Activated naive CD4-positive, alpha-beta T cell (primary cell): ENCODE measurements at places on chromosomes 6 and 20.

DNA sequence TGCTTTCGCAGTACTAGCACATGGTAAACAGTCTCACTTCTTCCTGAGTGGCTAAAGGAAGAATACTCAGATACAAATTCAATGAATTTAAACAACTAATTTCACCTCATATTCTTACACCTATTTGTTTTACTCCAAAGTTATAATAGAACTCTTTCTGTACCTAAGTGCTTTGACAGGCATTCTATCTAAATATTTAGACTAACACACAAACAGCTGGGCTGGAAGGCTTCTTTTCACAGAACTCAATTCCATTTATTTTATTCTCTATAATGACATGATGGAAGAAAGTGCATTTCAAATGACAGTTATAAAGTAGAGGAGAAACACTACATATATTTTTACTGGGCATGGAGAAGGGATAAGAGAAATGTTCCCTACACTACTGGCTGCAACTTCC, 384.9 kb upstream of the SPTLC3 start:
- DNase-seq = no peak

GRCh38 chr6:154229786-154230185, 126.8 kb downstream of the IPCEF1 start:
- no peak for DNase-seq

GRCh38 chr6:10559522-10560152, 38.5 kb downstream of the GCNT2 start:
- no peak for DNase-seq

DNA sequence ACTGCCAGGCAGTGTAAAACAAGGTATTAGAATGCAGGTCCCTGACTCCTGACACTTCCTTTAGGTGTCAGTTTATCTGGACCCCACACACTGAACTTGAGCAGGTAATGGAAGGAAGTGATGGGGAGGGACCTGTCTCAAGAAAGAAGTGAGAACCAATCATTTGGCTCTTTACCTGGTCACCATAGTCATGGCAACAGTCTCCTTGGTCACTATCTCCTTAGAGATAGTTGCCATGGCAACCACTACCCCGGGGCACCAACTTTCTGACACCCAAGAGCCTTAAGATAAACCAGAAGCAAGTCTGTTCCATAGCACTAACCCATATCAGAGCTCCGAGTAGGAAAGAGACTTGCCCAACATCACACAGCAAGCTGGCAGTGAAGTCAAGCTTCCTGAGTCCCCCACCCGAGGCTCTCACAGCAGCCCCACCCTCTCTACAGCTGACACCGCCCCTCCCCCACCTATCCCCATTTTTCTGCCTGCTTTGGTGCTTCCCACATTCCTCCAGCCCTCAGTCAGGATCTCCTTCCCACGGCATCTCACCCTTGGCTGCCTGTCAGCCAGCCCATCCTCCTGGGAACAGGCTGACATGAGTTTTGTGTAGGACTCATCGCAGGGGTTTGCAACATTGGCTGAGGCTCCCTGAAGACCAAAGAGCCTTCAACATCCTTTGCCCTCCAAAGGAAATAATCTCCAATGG, 16.3 kb upstream of the HM13 start:
- DNase-seq = no peak

DNA sequence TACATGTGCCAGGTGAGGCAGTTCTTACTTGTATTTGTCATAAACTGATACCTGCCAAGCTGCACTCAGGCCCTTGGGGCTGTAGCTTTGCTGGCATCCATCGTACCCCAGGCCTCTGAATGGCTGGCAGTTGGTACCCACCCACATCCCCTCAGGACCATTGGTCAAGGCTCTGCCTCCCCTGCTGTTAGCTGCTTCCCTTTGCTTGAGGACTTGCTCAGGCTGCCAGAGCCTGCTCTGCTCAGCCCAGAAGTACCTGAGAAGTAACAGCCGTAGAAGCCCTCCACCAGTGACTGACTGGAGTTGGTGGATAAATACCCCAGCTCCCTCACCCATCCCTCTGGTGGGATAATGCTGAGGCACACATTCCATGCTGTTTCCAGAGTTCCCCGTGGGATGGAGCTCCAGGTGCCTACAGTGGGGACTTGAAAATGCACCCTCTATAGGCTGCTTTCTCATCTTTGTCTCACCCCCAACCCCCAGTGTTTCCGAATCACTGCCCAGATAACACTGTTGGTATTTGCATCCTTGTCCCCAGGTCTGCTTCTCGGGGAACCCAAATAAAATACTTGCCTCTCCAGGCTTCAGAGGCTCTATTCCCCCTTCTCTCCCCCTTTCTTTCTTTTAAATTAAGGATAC, 7.3 kb downstream of the EBF4 start:
- no peak for DNase-seq

GRCh38 chr6:98828211-98828788, 6.1 kb upstream of the POU3F2 start:
- DNase-seq = no peak

GRCh38 chr20:56504373-56505005, 20.1 kb upstream of the FAM209A start:
- DNase-seq = no peak

DNA sequence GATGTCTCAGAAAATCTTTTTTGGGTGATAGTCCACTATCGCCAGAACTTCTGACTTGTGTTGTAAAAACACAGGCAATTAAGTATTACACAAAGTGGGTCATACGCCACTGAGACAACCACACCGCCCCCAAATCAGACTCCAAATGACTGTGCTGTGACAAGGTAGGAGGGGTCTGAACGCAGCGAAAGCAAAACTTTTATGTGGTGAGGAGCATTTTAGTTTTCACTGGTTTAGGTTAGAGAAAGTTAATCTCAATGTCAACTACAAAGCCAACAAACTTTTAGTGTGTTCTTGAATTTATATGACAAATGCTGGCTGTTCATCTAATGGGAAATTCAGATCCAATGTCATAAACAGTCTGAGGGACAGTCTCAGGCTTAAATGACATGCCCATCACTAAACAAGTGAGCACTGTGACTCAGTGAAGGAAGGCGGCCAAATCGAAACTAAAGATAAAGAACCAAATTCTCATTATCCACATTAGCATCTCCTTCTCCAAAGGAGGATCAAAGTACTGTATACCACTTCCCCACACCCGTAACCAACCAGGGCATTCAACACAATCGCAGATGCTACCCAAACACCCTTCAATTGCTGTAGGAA, 186.7 kb downstream of the GJA10 start:
- DNase-seq = peak; percentile 42

- no peak for DNase-seq
These were observed 1.4 kb upstream of the SCRT2 start for GRCh38 chr20:676967-677366.

- DNase-seq = no peak
These were observed 29.3 kb upstream of the SLC23A2 start for GRCh38 chr20:5030348-5031205.

- no peak for DNase-seq
These were observed 131.6 kb upstream of the SOX4 start for GRCh38 chr6:21461844-21462518.

DNA sequence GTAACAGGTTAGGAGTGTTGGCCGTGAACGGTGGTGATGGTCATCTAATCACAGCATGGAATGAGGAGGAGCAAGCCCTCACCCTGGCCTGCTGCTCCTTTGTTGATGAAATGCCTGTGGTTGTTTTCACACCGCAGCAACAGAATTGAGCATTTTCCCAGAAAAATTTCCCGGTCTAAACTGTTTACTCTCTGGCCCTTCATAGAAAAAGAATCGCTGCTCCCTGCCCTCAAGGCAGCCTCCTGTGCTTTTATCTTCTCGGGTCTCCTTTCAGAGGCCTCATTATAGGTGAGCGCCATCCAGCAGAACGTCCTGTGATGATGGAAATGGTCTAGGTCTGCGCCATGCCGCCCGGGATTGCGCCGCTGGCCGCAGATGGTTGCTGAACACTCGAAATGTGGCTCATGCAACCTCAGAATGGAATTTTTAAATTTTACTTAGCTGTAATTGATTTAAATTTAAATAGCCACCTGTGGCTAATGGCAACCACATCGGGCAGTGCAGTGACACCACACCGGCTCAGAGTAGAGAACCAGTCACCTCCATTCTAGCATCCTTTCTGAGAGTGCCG, 30.2 kb downstream of the PHACTR3 start:
- no peak for DNase-seq

- peak; percentile 95 for DNase-seq
These were observed at the start of gene RAD21L1 for GRCh38 chr20:1225783-1226654. RAD21L1 (plus strand) TSS chr20:1226044; CDS start chr20:1228454, 2,410 bp downstream.

- no peak for DNase-seq
These were observed 53.0 kb downstream of the FARS2 start for GRCh38 chr6:5314191-5314865.

DNA sequence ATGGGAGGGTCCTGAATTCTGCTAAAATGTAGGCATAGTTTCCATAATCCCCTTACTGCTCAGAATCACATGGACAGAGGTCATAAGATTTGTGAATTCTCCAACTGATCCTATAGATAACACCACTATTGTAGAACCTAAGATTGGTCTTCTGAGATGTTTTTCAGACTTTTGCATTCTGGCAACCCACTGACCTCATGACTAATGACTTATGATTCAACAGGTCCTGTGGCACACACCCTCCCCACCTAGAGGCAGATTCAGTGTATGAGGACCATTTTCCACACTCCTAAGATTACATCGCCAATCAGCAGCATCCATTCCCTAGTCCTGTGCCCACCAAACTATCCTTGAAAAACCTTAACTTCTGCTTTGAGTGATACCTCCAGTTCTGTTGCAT, 207.2 kb downstream of the BTBD9 start:
- no peak for DNase-seq

GRCh38 chr20:49810491-49811190, 2.0 kb upstream of the SLC9A8 start:
- DNase-seq = no peak

DNA sequence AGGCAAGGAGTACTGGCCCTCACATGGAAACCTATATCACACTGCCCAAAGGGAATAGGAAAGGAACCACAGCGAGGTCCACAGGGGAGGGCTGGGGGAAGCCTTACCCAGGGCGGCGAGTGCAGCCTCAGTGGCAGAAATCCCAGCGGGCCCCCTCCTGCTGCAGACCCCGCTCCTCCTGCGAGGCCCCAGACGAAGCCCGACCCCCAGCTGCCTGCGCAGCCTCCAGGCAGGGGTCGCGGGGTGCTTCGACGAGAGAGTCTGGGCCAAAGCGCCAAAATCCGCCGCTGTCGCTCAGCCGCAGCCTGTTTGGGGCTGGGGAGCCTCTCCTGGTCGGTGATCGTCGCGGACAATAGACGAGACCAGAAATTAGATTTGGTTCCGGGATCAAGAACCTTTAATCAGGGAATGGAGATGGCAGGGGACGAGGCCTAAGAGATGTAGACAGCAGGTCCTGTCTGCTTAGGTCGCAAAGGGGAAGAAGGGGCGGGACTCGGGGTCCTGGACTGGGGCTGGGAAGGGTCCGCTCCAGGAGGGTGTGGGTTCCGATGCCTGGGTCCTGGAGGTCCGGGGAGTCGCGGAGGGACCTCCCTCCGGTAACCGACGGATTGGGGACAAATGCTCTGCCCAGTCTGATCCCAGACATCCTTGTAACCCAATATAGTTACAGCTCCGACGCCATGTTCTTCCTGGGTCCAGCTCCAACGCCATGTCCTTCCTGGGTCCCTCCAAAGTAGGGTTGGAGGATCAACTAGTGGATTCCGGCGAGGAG, 36.4 kb upstream of the HLA-E start:
- DNase-seq = no peak

DNA sequence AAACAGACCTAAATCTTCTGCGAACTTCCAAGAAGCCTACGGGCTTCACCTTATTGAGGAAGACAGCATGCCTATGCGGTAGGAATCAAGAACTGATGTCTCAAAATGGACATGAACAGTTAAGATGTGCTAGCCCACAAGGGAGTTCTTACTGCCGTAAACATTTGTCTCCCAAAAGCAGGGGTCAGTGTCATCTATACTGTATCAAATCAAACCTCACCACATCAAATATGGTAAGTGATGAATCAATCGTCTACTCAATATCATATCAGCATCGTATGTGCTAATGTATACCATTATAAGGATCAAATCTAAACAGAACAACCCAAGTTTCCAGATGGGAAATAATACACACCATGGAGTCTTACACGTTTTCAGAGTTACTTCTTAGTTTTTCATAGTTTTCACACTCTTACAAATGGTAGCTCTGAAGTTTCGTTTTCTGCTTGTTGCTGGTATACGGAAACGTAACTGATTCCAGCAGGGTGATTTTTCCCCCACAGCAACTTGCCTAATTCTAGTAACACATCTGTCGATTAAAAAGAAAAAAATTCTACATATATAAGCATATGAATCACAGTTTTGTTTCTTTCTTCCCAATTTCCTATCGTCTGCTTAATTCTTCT, 12.6 kb downstream of the RRBP1 start:
- DNase-seq = no peak

DNA sequence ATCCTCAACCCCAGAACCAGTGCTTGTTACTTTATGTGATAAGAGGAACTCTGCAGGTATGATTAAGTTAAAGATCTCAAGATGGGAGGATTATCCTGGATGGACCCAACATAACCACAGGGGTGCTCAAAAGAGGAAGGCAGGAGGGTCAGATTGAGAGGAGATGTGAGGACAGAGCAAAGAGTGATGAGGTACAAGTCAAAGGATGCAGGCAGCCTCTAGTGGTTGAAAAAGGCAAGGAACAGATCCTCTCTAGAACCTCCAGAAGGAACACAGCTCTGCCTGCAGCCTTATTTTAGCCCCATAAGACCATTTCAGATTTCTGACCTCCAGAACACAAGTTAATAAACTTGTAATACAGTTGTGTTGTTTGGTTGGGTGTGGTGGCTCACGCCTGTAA, 41.2 kb downstream of the PDSS2 start:
- no peak for DNase-seq

- DNase-seq = no peak
These were observed 19.1 kb downstream of the SIRPB1 start for GRCh38 chr20:1600736-1601135.

- DNase-seq = no peak
These were observed 68.7 kb upstream of the KCNK16 start for GRCh38 chr6:39391182-39391581.

- no peak for DNase-seq
These were observed 1310.5 kb upstream of the CITED2 start for GRCh38 chr6:140684776-140685550.

DNA sequence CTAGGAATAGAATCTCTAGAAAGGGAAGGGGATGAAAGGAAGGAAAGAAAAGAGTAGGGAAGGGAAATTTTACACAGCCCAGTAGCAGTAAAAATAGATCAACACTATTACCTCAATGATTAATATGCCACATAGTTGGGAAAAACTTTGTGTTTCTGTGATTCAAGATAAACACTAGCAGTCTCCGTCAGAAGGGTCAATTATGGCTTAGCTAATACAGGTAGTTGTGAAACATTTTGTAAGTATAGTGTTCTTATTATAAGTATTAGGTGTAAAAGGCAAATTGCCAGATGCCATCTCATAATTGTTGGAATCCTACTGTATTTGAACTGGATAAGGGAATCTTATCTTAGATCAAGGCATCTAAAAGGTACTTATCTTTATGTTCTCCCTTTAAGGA, 165.7 kb downstream of the MTFR2 start:
- no peak for DNase-seq

DNA sequence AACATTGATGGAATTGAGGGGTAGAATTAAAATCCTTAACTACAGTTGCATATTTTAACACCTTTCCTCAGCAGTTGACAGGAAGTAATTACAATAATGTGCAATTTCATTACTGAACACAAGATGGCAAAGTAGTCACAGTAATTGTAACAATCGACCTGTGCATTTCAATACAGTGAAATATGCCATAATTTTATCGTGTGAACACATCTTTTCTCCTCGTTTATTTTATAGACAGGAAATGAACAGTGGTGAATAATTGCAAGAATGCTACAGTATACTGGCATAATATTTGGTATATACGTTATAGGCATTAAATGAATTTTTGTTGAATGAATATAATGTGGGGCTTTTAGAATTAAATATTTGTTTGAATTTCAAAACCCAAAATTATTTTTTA, 25.0 kb downstream of the CYB5R4 start:
- no peak for DNase-seq

- DNase-seq = no peak
These were observed 747.6 kb downstream of the RFPL4B start for GRCh38 chr6:113094779-113095178.
